ENCODE measurements at places on chromosomes 5 and 9. TPM values are rescaled to one million over a fixed set of nuclear protein-coding genes. Genes with fewer than 3 reads are reported as not detected.

GRCh38 chr9:86638109-86638508 is 283.9 kb upstream of the TUT7 start:
- H3K27me3 ChIP-seq, result no peaks in the 10 kb centered on the region
- H3K4me1 ChIP-seq, result no peaks in the 10 kb centered on the region
- H3K36me3 ChIP-seq, result no peaks in the 10 kb centered on the region

DNA sequence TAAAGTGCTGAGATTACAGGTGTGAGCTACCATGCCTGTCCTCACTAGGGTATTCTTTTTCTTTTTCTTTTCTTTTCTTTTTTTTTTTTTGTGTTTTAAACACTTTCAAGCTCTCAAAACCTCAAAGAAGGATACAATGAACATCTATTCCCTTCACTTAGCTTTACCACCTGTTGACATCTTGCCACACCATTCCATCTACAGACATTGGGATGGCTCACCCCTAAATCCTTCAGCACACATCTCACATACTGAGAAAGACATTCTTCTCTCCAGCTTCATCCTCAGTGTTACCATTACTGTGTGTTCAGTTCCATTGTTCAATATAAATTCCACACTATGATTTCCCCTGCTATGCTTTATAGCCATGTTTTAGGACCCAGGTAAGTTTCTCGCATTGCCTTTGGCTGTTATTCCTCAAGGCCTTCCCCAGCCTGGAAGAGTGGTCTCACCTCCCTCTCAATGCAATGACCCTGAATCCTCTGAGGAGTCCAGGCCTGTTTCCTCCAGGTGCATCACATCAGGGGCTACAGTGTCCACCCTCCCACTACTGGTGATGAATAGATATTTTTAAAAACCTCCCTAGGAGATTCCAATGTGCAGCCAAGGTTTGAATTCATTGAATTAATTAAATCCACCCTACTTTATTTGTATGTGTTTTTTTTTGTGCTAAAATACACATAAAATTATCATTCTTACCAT is 16.7 kb downstream of the IQGAP2 start:
- no peaks in the 10 kb centered on the region for H3K27me3 ChIP-seq
- H3K27ac ChIP-seq, result no peak overlapping the region
- no peak for DNase-seq
- H3K4me1 ChIP-seq, result no peaks in the 10 kb centered on the region

GRCh38 chr5:41918105-41918504 is 7.0 kb upstream of the FBXO4 start:
- no peaks in the 10 kb centered on the region for H3K27me3 ChIP-seq
- no peaks in the 10 kb centered on the region for H3K36me3 ChIP-seq
- no peak for DNase-seq
- no peak overlapping the region for H3K4me3 ChIP-seq

- no peaks in the 10 kb centered on the region for H3K27me3 ChIP-seq
- H3K27ac ChIP-seq, result no peak overlapping the region
Measured at GRCh38 chr5:171355302-171355724, 32.3 kb upstream of the NPM1 start.

DNA sequence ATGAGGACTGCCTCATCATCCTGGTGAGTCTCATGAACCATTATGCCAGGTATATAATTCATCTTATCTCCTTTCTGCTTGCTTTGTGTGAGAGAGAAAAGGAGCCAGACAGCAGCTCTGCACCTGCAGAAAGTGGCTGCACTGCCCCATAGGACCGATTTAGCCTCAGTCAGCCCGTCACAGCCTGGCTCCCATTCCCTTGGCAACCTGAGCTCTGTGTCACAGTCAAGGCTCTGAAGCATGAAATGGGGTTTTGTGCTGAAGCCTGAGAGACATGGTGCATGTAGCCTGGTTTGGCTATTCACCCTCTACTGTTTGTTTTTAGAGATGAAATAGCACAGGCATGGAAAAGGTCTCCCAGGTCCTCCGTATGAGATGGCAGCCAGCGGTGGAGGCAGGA is 198.3 kb downstream of the KCTD16 start:
- H3K27ac ChIP-seq, result no peak overlapping the region
- H3K36me3 ChIP-seq, result no peaks in the 10 kb centered on the region
- H3K4me1 ChIP-seq, result no peaks in the 10 kb centered on the region
- no peak for DNase-seq
- no peaks in the 10 kb centered on the region for H3K27me3 ChIP-seq
- H3K4me3 ChIP-seq, result no peak overlapping the region

Gene DEPDC1B
- total RNA-seq, result not detected

Gene FIBCD1
- not detected for total RNA-seq

DNA sequence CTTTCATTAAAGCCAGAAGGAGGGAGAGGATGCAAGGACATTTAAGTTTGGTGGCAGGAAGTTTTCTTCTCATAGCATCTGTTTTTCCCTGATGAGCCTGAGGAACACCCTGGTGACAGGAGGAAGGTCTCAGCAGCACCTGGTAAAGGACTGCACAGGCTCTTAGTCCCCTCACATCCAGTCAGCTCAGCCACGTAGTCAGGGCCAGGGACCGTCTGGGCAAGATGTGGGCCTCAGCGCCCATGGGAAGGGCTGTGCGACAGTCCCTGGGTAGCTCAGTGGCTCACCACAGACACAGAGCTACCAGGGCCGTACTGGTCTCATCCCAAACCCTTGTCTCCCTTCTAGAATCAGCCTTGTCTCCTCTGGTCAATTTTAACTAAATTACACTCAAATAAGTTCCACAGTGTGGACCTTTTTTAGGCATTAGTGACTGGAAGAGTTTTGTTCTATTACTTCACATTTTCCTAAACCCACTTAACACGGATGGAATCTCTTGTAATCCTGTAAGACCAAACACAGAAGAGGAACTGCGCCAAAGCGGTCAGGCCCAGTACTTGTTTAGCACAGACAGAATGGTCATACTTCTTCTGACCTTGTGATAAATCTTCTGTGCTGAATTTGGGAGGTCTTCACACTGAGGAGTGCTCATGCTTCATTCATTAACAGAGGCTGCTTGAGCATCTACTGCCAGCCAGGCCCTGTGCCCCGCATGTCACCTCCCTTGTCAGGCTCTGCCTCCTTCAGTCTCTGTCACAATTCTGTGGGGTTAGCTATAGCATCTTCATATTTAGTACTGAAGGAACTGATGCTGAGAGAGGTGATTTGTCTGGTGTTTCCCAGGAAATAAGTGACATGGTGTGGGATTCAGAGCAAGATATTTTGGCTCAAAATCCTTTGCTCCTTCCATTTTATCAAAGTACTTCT is 91.4 kb downstream of the ANGPTL2 start:
- H3K27ac ChIP-seq, result no peak overlapping the region
- no peaks in the 10 kb centered on the region for H3K4me1 ChIP-seq
- H3K36me3 ChIP-seq, result no peaks in the 10 kb centered on the region
- no peak for DNase-seq
- no peak overlapping the region for H3K4me3 ChIP-seq

Gene PDE8B
- total RNA-seq, result 13.5 TPM

Gene MEIKIN
- total RNA-seq, result not detected

Gene PLPPR1
- not detected for total RNA-seq

Gene CTXN3
- total RNA-seq, result not detected

Gene NPR3
- total RNA-seq, result 18.0 TPM

DNA sequence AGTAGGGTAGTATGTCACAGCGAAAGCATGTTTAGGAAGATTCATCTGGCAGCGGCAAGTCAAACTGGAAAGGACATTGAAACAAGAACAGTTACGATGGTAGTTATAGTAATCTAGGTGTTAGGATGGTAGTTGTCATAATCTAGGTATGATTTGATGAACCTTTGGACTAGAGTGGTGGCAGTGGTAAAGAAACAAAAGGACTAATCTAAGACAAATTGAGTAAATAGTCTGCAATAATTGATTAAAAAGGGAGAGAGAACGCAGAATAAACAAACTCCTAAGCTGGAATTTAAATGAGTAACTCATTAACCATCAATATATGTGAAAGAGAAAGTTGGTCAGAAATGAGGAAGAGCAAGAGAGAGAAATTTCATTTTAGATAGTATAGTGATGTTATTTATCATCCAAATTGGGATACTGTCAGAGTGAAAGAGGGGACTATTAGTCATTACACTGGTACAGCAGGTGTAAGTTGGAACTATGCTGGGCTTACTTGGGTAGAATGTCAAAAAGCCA is 56.8 kb downstream of the MTREX start:
- no peak overlapping the region for H3K4me3 ChIP-seq
- no peaks in the 10 kb centered on the region for H3K36me3 ChIP-seq
- no peak overlapping the region for H3K27ac ChIP-seq

GRCh38 chr5:91378752-91379211 is 4.3 kb downstream of the ARRDC3 start:
- peaks cover 4% of the 10 kb centered on the region for H3K4me1 ChIP-seq
- peak overlapping the region; percentile 100 for H3K27ac ChIP-seq
- no peak overlapping the region for H3K4me3 ChIP-seq

GRCh38 chr5:81017320-81017719 is 57.2 kb downstream of the RASGRF2 start:
- H3K27me3 ChIP-seq, result no peaks in the 10 kb centered on the region
- H3K4me1 ChIP-seq, result no peaks in the 10 kb centered on the region
- H3K36me3 ChIP-seq, result no peaks in the 10 kb centered on the region
- no peak overlapping the region for H3K27ac ChIP-seq

DNA sequence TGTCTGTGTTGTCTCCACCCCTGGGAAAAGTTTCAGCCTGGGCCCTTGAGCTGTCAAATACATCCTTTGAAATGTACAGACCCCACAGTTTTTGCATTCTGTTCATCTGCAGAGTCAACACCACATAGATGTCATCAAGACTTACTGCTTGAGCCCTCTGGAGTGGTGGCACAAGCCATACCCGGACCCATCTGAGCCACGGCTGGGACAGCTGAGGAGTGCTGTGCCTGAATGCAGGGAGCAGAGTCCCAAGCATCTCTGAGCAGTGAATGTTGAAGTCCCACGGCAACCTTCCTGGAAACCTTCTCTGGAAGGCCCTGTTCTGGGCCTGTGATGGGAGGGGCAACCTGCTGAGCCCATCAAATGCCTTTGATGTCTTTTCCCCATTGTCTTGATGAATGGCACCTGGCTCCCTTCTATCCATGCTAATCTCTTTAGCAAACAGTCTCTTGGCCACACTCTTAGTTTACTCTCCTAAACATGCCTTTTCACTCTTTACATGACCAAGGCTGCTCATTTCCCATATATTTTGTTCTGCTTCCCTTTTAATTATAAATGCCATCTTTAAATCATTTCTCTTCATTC is 92.5 kb downstream of the ATPSCKMT start:
- no peaks in the 10 kb centered on the region for H3K36me3 ChIP-seq
- H3K27ac ChIP-seq, result no peak overlapping the region
- no peak for DNase-seq
- H3K27me3 ChIP-seq, result no peaks in the 10 kb centered on the region
- H3K4me3 ChIP-seq, result no peak overlapping the region

Gene GABRA1
- total RNA-seq, result 1.7 TPM

DNA sequence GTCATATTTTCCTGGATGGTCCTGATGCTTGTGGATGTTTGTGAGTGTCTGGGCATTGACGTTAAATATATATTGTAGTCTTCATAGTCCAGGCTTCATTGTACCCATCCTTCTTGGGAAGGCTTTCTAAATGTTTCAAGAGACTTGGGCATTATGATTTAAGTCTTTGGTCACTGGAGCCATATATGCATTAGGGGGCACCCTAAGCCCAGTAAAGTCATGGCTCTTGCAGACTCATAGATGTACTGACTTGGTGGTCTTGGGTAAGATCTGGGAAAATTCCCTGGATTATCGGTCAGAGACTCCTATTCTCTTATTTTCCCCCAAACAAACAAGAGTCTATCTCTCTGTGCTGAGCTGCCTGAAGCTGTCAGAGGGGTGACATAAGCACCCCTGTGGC is 271.1 kb downstream of the TRIM36 start:
- H3K4me1 ChIP-seq, result no peaks in the 10 kb centered on the region
- H3K36me3 ChIP-seq, result no peaks in the 10 kb centered on the region
- H3K4me3 ChIP-seq, result no peak overlapping the region
- DNase-seq, result no peak

DNA sequence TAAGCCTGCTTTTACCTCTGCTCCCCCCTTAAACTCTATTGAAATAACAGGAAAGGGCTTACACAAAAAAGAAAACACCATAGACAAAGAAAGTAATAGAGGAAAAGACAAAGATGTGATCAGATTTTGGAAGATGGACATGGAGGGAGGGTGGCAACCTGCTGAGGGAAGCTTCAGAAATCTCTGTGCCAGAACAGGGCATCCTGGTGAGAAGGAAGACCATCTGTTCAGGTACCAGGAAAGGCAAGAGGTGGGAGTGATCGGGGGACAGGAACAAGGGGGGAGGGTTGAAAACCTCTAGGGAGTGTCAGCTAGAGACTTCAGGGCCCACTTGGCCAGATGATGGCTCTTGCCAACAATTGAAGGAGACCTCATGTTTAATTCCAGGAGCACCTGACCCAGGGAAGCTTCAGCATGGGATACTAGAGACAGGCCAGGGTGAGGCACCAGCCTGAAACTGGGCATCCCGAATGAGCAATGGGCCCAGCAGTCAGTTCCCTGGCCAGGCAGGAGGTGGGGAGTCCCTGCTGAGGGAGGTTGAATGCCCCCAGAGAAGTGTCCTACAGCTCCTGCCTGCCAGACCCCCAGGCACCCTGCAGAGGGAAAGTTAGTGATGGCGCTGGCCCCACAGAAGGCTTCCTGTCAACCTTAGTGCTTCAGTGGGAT is 8.2 kb downstream of the SQSTM1 start:
- no peak for DNase-seq
- H3K36me3 ChIP-seq, result no peaks in the 10 kb centered on the region
- no peaks in the 10 kb centered on the region for H3K4me1 ChIP-seq
- H3K27me3 ChIP-seq, result no peaks in the 10 kb centered on the region
- H3K27ac ChIP-seq, result peak overlapping the region; percentile 69

Gene CAVIN4
- not detected for total RNA-seq

DNA sequence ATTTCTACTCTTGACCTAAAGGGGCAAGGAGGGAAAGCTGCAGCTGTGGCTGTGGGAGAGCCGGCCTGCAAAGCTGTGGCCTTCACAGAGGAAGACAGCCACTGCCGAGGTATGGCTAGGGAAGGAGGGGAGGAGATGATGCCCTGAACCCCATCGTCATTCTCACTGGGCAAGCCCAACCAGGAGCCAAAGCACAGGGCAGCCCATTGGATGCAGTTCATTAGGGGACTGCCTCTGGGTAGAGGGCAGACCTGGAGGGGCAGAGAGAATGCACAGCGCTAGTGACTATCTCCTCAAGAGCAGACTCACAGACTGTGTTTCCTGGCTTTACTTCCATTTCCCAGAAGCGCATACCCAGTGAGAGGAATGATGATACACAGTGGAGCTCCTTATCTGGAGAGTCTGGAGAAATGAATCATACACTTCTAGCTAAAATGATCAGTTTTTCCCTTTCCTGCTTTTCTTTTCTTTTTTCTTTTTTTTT is 47.2 kb upstream of the TTC23L start:
- no peak overlapping the region for H3K27ac ChIP-seq
- no peaks in the 10 kb centered on the region for H3K27me3 ChIP-seq
- no peaks in the 10 kb centered on the region for H3K36me3 ChIP-seq
- DNase-seq, result no peak
- H3K4me3 ChIP-seq, result no peak overlapping the region

GRCh38 chr9:96376891-96377874 is 6.3 kb downstream of the SLC35D2 start:
- H3K4me3 ChIP-seq, result no peak overlapping the region
- DNase-seq, result no peak
- H3K27ac ChIP-seq, result no peak overlapping the region
- H3K36me3 ChIP-seq, result no peaks in the 10 kb centered on the region
- H3K4me1 ChIP-seq, result no peaks in the 10 kb centered on the region

Gene NR2F1-AS1
- total RNA-seq, result 46.1 TPM

Gene ZDHHC11
- total RNA-seq, result 1.8 TPM

GRCh38 chr9:97934321-97935115 is 3.5 kb downstream of the HEMGN start:
- no peak for DNase-seq
- H3K27me3 ChIP-seq, result no peaks in the 10 kb centered on the region
- H3K36me3 ChIP-seq, result no peaks in the 10 kb centered on the region
- H3K4me1 ChIP-seq, result no peaks in the 10 kb centered on the region
- H3K27ac ChIP-seq, result no peak overlapping the region

Data from uterus (tissue), 4 donors.